Skin of body (tissue), 3 donors: ENCODE measurements at places on chromosomes 5 and 9. TPM values are rescaled to one million over a fixed set of nuclear protein-coding genes. Genes with fewer than 3 reads are reported as not detected.

DNA sequence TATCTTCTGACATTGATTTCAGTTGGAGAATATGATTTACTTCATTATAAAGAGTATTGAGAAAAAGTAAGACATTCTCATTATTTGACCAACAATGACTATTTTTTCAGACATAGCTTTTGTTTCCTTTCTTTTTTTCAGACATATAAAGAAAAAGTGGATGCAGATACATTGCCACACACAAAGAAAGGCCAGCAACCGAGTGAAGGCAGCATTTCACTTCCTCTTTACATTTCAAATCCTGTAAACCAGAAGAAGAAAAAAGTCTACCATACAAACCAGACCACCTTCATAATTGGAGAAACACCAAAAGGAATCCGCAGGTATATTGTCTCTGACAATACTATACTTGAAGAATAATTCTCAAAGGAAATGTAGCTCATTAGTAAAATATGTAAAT, 128.9 kb downstream of the ERCC6L2 start:
- no peak for DNase-seq

DNA sequence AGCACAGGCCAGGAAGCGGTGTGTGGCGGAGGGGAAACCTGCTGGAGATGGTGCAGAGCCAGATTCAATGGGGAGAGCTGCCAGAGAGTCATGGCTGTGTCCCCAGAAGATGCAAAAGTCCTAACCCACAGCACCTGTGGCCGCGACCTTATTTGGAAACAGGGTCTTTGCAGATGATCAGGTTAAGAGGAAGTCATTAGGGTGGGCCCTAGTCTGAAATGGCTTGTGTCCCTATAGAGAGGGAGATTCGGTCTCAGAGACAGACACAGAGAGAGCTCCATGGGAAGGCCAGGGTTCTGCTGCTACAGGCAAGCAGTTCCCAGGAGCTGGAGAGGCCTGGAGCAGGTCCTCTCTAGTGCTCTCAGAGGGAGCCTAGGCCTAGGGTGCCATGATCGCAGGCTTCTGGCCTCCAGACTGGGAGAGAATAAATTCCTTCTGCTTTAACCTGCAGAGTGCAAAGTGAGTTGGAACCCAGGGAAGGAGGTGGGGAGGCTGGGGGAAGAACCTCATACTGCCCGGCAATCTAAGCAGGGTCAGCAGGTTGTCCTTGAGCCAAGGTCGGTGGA, 1.9 kb upstream of the LPCAT1 start:
- no peak for DNase-seq

DNA sequence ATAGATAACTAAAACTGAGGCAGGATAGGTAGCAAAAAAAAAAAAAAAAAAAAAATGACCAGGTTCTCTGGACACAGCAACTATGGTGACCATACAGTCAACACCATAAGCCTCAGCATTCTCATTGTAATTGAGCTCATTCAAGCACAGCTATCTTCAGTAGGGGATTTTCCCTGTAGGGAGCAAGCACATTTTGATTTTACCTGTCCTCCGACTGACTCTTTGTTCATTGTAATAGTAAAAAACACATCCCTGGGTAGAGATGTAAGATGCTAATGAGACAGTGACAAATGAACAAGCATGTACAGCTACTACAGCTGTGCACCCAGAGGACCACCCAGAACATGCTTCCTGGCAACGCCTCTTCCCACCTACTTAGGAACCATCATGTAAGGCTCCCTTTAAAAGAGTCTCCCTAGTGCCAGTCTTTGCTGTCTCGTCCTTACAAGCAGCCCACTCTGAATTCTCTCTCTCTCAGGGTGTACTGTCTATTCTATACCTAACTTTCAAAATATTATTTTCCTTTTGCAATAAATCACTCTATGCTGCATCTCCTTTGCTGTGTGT, 65.0 kb upstream of the FBXW11 start:
- DNase-seq: no peak

- no peak for DNase-seq
Measured at GRCh38 chr5:135721548-135722090, 112.8 kb upstream of the SLC25A48 start.

DNA sequence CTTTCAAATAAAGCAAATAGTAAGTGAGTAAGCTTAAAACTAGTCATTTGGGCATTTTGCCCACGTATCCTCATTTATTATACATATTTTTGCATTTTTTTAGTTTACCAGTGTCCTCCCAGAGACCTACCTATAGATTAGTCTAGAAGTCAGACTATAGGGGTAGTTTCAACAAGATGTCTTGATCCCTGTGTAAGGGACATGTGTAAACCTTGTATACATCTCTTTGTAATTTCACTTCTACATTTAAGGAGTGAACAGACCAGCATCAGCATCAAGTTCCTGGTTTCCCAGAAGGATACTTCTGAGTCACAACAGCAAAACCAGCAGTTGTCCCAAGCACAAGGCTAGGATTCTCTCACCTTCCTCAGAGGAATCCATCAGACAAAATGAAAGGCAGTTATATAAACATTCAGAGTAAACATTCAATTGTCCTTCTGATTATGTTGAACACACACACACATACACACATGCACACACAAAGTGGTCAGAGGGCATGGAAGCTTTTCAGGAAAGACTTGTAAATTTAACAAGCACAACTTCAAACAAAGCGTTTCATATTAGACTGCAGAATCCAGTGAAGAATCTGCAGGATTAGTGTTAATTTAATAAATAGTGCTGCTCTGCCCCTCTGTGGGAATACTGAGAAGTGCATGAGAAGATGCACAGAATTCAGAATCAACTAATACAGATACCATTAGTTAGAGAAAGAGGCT, 55.4 kb downstream of the HINT1 start:
- peak; percentile 38 for DNase-seq

GRCh38 chr5:98110282-98110691, 663.2 kb upstream of the RGMB start:
- DNase-seq: peak; percentile 90

GRCh38 chr5:120615967-120616645, 152.0 kb downstream of the PRR16 start:
- no peak for DNase-seq

- no peak for DNase-seq
Measured at GRCh38 chr5:76532973-76533372, 90.2 kb downstream of the F2RL2 start.

OR13C3 gene
- total RNA-seq: not detected

PPIC gene
- 25.5 TPM for total RNA-seq

MLANA gene
- total RNA-seq: 6.5 TPM

TTF1 gene
- total RNA-seq: 8.9 TPM

TLX3 gene
- total RNA-seq: not detected

ALG2 gene
- total RNA-seq: 25.7 TPM

TCOF1 gene
- total RNA-seq: 11.9 TPM
